GM06990 (cell line): ENCODE measurements at places on chromosomes 12 and 14.

DNA sequence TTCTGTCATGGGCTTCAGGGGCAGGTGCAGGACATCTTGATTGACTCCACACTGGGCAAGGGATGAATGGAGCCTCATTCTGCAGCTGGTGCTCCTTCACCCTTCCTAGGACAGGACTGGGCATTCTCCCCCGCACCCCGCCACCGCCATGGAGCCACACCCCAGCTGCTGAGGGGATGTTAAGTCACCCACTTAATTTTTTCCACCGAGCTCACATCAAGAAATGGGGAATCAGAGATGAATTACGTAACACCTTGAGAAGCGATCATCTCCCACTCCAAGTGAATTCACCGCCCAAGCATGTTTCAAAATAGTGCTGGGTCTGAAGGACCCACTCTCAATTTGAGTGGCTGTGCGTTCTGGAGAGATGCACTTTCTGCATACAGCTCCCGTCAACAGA is 94.2 kb downstream of the EML1 start:
- no peak for DNase-seq

DNA sequence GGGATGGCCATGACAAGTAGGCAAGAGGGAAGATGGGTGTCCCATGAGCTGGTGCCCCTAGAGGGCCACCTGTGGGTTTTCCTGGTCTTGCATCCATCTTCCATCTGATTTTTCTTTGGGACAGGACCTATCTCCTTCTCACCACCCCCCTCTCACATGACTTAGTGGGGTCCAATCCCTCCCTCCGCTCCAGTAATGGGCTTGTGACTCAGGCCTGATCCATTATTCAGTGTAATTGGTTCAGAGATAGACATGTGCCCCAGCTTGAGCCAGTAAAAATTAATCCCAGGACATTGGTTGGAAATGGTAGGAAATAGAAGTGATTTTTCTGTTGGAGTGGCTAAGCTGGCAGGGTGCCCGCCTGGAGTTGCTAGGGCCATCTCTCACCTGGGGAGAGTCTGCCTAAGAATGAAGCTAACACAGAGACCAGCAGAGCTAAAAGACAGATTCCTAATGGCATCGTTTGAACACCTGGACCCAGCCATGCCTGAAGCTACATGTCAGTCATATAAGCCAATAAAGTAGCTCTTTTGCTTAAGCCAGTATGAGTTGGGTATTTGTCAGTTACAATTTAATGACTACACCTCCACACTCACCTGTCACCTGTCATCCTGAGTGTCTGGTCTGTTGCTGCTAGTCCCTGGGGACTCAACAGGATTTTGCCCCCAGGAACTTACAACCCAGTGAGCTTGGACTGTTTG is 14.7 kb downstream of the RASAL1 start:
- DNase-seq = no peak

- no peak for DNase-seq
Observed at GRCh38 chr12:89461649-89462612, 62.7 kb downstream of the GALNT4 start.

DNA sequence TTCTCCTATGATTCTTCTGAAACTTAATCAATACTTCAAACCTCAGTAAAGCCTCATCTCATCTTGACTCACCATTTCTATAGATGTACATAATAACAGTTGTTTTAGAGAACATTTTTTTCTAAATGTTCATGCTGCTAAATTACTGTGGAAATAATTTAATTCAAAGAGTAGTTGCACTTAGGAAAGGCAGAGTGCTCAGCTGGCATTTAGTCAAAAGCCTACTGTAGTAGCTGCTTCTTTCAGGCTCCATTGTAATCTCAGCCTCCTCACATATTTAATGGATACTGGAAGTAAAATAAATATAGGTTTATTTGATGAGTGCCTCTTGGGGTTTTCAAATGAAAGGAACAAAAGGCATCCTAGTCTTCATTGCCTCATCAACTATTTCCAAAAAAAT is 325.0 kb downstream of the CCER1 start:
- no peak for DNase-seq

DNA sequence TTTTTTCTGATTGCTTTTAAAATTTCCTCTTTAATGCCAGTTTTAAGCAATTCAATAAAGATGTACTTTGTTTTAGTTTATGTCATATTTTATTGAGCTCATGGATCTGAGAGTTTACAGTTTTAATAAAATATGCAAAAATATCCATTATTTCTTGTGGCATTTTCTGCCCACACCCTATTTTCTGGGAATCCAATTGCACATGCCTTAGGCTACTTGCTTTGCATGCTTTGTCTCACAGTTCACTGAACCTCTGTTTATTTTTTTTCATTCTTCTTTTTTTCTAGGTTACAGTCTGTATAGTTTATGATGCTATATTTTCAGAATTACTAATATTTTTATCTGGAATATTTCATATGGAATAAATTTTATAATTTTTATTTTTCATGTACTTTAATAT is 1258.0 kb downstream of the FSCB start:
- no peak for DNase-seq

DNA sequence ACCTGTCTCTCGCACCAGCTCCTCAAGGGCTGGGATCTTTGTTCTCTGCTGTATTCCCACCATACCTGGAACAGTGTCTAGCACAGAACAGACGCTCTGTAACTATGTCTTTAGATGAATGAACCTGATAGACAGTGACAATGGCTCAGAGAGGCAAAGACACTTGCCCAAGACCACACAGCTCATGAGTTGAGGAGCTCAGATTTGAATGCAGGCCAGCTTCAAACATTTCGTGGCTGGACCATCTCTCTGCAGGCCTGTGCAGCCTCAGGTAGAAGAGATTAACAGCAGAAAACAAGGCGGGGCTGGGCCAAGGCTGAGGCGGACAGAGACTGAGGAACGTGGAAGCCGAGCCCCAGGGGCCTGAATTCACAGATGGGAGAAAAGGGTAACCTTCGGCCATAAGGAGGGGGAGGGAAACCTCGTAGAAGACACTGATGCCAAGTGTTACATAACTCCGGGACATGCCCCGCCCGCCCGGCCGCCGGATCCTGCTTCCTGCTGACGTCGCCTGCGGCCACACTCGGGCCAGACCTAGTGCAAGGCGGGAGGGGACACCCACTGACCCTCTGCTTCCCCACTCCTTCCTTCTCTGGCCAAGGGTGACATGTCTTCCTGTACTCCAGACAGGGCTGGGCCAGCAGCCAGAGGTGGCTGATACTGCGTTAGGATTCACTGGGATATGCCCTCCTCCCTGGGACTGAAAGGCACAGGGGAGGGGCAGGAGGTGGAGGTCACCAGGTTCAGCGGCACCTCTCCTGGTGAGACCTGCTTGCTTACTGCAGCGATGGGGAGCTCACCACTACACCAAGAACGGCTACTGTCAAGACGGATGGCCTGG is 86.8 kb downstream of the RFLNA start:
- DNase-seq = no peak

- DNase-seq = no peak
Observed at GRCh38 chr12:63292471-63293221, 141.6 kb upstream of the AVPR1A start.

DNA sequence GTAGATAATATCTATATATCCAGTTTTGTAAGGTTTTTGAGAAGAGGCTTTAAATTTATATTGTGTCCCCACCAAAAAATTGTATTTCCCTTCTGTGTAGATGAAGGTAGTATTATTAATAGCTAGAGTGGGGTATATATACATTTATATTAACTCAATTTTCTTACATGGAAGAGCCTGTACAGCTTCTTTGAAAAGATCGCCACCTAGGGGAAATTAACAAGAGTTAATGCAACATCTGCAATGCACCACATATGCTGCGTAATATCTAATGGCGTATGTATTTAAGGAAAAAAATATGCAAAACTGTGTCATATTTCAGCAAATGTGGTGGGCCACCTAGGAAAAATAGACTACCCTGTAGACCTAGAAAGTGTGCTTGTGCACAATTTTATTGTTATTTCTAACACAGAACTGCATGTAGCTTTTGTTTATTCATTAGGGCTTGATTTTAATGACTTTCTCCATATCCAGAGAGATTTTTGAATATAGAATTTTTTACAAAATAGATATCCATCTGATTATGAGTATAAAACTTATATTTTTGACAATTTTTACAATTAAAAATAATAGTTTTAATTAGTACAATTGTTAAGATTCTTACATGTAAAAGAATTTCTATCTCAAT is 14.0 kb downstream of the CCER1 start:
- no peak for DNase-seq

DNA sequence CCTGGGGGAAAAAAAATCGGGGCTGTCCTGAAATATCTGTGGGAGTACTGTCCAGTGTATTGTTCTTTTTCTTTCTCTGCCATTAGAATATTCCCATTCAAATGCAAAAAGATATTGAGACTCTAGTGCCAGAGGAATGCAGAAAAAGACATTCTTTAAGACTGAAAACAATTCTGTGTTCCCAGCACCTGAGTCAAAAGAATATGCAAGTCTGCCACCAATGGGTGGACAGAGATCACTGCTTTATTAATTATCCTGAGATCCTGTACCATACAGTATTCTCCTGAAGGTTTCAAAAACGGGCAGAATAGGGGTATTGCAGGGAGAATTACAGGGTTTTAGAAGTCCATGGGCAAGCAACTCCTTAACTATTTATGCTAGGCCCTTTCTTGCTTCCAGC is 361.8 kb downstream of the C12orf50 start:
- DNase-seq = no peak

GRCh38 chr12:63897931-63898330 is 53.4 kb downstream of the SRGAP1 start:
- DNase-seq = no peak

- no peak for DNase-seq
Observed at GRCh38 chr12:131860472-131861260, 32.5 kb downstream of the MMP17 start.

DNA sequence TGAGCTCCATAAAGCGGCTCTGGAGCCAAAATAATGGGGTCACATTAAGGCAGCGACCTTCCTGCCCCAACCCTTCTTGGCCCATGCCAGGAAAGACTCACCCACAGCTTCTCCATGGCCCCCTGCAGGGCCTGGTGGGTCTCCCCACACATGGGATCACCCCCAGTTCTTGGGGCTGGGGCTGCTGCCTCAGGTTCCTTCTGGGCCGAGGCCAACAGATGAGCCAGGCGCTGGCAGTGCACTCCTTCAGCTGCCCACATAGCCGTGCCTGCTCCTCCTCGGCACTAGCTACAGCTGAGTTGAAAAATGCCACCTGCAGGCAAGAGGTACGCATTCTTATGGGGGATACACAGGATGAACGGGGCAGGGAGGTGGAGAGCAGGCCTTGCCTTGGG is 14.8 kb upstream of the BLTP3B start:
- DNase-seq = no peak
